ENCODE measurements at places on chromosomes 7 and 10.
A peak's percentile ranks its signal among the peaks of the same experiment; 100 is the strongest.

DNA sequence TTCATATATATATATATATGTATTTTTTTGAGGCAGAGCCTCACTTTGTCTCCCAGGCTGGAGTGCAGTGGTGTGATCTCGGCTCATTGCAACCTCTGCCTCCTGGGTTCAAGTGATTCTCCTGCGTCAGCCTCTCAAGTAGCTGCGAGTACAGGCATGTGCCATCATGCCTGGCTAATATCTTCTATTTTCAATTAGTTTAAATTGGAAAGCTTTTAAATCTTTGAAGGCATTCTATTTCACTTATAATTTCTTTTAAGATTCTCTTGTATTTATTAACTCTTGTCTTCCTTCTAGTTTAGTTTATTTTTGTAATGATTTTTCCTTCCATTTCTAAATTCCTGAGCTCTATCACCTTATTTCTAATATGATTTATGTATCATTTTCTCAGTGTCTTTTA, 71.2 kb downstream of the TPST1 start:
- DNase-seq: no peak

DNA sequence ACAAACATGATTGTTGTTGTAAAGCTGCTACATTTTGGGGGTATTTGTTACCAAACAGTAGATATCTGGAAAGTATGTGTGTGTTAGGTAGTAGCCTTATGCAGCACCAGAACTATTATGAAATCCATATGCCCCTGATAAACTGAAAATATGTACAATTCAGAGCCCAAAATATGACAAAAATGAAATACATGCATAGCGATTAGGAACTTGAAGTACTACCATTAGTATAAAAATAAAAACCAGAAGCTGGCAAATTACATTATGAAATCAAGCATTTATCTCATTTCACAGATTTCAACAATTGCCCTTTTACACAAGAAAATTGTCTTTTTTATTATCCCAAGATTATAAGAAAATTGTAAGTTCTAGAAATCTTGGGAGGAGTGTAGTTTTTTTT, 33.9 kb downstream of the SLC26A5 start:
- no peak for DNase-seq

- no peak for DNase-seq
Observed at GRCh38 chr7:144517749-144518148, 114.3 kb upstream of the NOBOX start.

DNA sequence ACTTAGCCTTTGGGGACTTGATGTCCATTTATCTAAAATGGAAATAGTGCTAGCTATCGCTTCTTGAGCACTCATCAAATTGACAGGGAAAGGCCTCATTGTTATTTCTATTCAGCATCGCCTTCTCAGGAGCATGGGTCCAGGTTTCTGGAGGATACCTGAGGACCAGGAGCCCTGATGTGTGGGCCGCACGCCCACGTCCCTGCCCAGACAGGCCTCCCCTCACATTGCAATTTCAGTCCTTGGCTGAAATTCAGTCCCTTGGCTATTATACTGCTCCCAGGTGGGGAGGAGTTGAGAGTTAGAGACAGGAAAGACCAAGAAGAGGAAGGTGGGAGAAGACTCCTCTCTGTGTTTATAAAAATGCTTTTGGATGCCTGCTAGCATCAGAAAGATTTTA, 38.9 kb downstream of the GPRIN2 start:
- no peak for DNase-seq

DNA sequence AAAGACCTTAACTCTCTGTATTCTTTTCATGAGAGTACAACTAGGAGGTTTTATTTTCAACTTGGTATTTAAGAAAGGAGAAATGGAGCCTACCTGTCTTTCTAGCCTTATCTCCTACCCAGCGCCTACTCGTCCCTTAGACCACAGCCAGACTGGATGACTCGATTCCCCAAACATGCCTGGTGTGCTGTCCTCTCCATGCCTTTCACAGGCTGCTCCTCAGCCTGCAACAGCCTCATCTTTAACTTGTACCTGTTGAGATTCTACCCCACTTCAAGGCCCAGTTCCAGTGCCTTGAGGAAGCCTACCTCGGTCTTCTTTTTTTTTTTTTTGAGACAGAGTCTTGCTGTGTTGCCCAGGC, 29.4 kb downstream of the CPA1 start:
- no peak for DNase-seq

DNA sequence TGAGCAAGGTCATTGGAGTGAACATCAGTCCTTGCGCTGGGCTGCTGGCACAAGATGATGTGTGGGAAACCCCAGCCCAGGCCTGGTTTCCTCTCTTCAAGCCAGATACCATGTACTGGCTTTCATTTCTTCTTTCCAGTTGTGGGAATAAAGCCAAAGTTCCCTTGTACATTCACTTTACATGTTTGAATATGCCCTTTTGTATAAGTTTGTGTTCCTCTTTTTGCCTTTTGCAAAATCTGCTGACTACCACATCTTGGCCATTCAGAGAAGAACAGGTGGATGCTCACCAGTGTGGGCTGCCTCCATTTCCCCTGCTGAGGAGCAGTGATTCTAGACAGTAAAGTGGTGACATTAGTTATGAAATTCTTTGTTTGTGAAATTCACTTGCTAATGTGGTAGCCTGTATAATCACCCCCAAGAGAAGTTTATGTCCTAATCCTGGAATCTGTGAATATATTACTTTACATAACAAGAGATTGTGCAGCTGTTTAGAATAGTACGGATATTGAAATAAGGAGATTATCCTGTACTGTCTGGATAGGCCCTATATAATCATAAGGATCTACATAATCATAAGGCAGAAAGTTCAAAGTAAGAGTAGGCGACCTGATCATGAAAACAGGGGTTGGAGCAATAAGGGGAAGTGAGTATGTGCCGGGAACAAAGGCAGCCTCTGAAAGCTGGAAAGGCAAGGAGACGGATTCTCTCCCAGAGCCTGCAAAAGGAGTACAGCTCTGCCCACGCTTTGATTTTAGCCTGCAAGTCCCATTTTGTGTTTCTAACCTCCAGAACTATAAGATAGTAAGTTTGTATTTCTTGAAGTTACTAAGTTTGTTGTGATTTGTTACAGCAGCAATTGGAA, 18.8 kb upstream of the AOAH start:
- DNase-seq: no peak

- peak; percentile 65 for DNase-seq
Observed at GRCh38 chr10:78045237-78045636, 11.6 kb downstream of the RPS24 start.

DNA sequence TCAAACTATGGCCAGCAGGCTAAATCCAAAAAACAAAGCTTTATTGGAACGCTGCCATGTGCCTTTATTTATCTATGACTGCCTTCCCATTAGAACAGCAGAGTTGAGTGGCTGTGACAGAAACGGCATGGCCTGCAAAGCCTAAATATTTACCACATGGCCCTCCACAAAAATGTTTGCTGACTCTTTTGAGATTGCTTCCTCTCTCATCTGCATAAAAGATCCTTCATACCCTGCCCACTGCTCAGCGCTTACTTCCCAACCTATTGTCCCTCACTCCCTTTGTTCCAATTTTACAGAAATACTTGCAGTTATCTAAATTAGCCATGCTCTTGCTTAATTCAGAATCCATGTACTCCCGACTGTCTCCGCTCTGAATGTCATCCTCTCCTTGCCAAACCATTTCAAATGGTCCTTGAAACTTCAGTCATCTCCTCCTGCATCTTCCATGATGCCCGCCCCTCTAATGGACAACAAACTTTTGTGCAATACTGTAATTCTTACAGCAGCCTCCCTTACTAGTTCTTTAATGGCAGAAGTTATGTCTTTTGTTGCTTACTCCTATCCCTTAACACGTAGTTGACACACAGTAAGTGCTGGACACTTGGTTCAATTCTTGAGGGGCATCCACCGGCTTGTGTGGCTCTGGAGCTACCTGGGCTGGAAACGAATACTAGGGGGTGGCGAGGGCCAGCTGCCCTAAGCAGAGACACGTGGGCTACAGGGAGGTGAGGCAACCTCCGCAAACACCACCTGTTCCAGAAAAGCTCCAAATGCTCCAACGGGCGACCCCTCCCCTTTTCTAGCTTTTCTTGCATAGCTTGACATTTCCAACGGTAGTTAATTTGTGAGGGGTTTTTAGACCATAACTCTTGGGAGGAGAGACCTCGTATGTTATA, 832 bp downstream of the XRCC2 start:
- peak; percentile 43 for DNase-seq

- no peak for DNase-seq
Observed at GRCh38 chr10:51001587-51001986, 72.7 kb upstream of the PRKG1 start.

DNA sequence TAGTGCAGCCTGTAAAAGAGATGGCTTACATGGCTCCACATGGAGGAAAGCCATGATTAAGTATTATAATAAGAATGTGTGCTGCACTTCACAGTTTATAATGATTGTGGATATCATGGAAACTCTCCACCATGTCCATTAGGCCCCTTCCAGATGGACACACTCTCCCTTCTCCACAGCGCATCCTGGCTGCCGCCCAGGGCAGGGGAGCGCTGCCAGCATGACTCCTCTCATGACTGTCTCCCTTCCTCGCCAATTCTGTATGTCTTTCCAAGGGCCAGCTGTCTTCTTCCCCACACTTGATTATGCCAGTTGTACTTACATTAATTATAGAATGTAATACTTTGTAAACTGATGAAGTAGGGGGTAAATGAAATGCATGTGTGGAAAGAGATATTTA, 259.3 kb upstream of the TMEM72 start:
- no peak for DNase-seq

DNA sequence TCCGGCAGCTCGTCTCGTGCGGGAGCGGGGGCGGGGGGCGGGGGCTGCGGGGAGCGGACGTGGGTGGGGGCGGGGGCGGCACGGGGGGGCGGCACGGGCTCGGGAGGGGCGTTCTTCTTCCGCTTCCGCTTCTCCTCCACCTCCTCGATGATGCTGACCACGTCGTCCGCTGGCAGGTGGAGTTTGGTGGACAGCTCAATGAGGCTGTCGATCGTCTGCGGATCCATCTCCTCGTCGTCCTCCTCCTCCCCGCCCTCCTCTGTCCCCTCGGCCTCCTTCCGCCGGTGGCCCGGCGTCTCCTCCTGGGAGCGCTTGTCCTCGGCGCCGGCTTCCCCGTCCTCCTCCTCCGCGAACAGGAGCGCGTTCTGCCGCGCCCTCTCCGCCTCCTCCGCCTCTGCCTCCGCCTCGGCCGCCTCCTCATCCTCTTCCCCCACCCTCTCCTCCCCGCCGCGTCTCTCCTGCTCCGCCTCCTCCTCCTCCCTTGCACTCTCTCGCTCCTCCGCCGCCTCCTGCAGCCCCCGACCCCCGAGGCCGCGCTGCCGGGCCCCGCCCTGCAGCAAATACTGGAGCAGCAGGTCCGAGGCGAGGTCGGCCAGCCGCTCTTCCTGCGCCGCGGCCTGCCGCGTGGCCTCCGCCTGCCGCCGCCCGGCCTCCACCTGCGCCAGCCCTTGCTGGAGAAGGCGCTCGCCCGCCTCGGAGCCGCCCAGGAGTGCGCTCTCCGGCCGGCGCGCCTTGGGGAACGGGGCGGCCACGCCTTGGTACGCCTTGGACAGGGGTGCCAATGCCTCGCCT, 1.9 kb downstream of the VGF start:
- DNase-seq: no peak

- peak; percentile 15 for DNase-seq
Observed at GRCh38 chr10:7260912-7261311, 149.9 kb downstream of the SFMBT2 start.

GRCh38 chr7:118918556-118918955, 694.1 kb downstream of the ANKRD7 start:
- DNase-seq: no peak

- DNase-seq: no peak
Observed at GRCh38 chr7:131717181-131717580, 160.8 kb upstream of the PODXL start.

GRCh38 chr7:148304456-148304855, 286.1 kb upstream of the C7orf33 start:
- DNase-seq: no peak

DNA sequence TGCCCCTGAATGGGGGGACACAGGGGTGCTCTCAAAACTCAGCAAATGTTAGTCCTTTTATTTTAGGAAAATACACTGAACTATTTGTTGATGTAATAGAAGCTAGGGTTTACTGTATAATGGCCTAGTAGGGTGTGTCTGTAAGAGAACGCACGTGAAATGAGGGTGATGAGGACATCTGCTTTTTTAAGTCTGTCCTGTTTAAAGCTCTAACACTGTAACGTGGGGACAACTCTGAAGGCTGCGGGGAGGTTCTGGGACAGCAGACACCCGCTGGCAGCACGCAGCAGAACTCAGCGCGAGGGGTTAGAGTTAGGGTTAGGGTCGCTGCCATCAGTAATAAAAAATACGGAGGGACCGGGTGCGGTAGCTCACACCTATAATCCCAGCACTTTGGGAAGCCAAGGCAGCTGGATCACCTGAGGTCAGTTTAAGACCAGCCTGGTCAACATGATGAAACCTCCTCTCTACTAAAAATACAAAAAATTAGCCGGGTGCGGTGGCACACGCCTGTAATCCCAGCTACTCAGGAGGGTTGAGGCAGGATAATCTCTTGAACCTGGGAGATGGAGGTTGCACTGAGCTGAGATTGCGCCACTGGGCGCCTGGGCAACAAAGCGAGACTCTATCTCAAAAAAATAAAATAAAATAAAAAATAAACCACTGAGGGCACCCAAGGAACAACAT, 98.0 kb downstream of the CTBP2 start:
- no peak for DNase-seq

DNA sequence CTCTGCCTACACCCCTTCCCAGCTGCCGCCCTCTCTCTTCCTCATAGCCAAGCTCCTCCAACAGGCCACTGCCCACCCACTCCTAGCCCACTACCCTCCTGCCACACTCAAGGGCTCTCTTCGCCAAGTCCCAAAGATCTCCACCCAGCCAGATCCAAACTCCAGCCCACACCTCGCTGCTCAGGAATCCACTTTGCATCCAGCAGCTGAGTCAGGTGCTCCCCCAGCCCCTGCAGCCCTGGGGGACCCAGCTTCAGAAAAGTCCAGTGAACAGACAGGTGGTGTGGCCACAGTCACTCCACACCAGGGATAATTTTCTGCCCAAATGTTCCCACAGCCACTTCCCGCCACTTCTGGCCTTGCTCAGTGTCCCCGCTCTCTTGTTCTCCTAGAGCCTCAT, 10.9 kb downstream of the OGDHL start:
- DNase-seq: no peak

GRCh38 chr7:104111271-104111670, 96.5 kb downstream of the ORC5 start:
- DNase-seq: no peak

DNA sequence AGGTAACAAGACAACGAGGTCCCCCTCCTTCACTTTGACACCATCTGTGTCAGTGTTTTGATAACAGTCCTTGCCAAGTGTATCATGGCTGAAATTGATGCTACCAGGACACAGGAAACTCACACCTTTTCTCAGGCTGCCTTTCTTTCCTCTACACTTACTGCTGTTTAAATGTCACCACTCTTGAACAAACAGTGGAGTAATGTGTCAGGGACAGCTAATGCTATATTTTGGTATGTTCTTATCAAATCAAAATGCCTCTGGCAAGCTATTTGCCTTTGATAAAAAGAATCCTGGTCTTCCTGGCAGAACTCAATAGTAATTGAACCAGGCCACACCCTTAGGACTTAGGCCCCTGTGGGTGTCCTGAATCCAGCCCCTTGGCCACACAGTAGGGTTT, 692.9 kb downstream of the LRMDA start:
- DNase-seq: no peak

Measured in activated CD8-positive, alpha-beta T cell treated with anti-CD3 and anti-CD28 coated beads for 36 hours (primary cell).